Daoy (cell line): ENCODE measurements at places on chromosomes 11 and 22. TPM values are rescaled to one million over a fixed set of nuclear protein-coding genes. Genes with fewer than 3 reads are reported as not detected.

The NCF4 gene
- 0.23 and 1.7 TPM in 2 replicates for total RNA-seq

The DERL3 gene
- 0.24 and 0.57 TPM in 2 replicates for total RNA-seq

- DNase-seq, result no peak
These were observed 108.4 kb upstream of the SLC22A12 start for GRCh38 chr11:64482588-64482987.

- DNase-seq, result no peak
These were observed 1393.4 kb downstream of the BRD1 start for GRCh38 chr22:48434156-48434867.

DNA sequence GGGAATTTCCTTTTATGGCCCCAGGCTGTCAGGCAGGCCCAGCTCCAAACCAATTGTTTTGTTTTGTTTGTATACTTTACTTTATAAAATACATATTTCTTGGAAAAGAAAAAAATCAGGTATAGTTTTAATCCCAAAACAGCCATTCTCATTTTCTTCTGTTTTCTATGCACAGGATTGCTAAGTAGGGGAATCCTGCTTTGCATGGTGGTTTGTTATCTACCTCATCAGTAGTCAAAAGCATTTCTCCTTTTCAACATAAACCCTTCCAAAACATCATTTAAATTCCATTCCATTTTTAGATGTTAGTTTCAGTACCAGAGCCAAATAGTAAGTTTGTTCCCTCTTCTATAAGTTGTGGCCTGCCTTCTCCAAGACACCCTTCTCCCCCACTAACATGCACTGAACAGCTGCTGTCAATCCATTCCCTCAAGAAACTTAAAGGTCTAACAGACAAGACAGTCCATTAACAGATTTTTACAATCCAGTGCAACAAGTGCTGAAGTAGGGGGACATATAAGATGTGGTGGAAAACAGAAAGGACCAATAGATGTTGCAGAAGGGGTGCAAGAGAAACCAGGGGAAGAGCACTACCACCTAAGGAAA, 3.7 kb downstream of the ILK start:
- DNase-seq, result no peak

DNA sequence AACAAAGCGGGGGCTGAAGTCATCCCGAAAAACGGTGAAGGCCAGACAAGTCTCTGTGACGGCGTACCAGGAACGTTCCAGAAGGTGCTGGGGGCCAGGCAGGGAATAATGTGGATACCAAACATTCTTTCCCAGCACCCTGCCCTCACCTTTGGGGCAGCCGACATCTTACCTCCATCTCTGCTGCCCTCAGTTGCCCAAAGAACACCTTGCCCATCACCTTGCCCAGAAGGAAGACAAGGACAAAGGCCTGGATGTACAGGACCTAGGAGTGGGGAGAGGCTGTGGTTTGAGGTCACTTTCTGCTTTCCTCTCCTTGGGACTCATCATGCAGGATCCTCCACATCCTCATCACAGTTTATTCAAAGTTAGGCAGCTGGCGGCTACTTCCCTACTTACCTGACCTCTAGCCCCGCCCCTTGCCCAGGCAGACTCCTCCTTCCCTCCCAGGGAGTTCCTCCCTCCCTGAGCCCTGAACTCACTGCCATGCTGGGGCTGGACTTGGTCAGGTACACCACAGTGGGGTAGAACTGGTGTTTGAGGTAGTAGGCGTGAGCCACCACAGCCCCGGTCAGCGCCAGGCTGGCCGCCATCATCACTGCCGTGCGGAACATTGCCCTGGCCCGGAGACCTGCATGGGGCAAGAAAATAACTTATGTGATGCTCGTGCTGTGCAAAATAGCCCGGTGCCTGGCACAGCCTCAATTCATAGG, 1.2 kb downstream of the SYVN1 start:
- no peak for DNase-seq

DNA sequence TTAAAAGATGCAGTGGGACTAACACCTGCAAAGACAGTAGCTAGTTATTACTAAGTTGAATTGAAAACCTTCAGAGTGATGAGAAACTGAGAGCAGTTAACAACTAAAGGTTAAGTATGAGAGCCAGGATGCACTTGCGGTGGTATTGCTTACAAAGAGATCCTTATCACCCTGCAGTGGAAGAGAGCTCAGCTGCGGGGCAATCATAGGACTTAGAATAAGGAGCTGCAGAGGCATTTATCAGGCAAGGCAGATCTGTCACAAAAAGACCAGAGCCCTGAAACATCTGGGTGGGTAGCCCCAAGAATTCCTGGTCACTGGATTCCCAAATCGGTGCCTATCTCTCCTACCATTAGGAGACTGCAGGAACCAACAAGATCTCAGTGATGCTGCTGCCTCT, 34.3 kb upstream of the CFAP300 start:
- no peak for DNase-seq

DNA sequence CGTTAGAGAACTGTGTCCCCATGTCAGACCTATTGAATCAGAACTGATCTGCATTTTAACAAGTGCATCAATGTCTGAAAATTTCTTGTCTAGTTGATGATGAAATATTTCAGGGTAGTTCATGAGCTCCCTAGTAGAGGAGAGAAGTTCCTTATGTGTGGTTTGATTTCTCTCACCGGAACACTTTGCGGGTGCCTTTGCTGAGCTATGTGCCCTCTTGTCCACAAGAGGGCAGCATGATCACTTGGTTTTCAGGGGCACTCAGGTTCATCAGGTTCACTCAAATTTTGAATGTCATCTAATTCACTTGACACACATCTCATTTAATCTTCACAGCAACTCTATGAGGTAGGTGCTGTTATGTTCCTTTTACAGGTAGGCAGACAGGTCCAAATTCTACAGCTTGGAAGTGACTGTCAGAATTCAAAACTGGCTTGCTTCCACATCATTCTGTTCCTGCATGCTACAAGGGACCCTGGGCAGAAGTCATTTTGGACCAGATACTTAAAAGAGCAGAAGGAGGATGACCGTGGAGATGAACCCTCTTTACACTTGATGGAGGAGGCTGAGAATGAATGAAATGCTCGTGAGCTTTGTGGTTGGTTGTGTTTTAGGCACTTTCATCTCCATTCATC, 55.6 kb downstream of the P4HA3 start:
- peak; percentile 64 for DNase-seq

GRCh38 chr11:86775361-86775760, 25.0 kb upstream of the PRSS23 start:
- no peak for DNase-seq

DNA sequence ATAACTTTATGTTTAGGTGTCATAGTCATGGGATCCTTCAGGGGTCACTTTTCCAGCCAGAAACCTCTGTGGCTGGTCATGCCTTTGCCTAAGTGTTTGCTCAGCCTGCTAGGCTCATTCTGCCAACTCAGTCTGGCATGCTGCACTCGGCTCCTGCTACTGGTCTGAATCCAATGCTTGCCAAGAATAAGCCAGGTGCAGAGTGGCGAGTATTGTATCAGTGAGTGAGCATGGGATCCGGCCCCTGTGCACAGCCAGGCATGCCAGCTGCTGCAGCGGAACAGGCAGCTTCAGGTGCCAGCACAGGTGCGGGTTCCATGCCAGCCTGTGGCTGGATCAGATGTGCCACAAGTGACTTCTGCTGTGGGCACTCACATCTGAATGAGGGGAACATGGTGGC, 1269.3 kb upstream of the CNTN5 start:
- DNase-seq, result no peak

The IGHMBP2 gene
- 7.6 and 10.3 TPM in 2 replicates for total RNA-seq

DNA sequence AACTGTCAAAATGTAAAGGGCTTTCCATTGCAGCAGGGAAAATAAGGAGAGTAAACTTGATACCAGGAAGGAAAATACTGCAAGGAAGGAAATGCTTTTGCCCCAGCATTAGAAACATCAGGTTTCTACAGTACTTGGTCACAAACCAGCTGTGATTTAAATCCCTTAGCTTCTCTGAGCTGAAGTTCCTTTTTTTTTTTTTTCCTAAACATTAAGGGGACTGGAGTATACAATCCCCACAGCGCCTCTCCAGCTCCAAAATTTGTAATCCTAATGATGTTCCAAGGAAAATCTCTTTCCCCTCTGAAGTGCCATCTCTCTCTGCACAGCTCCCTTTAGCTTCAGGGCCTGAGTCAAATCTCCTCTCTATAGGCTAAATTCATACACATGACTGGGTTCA, 220.5 kb upstream of the PITPNB start:
- DNase-seq, result no peak

The FXYD2 gene
- 1.3 TPM in 1 of 2 replicates, not detected in the other for total RNA-seq

DNA sequence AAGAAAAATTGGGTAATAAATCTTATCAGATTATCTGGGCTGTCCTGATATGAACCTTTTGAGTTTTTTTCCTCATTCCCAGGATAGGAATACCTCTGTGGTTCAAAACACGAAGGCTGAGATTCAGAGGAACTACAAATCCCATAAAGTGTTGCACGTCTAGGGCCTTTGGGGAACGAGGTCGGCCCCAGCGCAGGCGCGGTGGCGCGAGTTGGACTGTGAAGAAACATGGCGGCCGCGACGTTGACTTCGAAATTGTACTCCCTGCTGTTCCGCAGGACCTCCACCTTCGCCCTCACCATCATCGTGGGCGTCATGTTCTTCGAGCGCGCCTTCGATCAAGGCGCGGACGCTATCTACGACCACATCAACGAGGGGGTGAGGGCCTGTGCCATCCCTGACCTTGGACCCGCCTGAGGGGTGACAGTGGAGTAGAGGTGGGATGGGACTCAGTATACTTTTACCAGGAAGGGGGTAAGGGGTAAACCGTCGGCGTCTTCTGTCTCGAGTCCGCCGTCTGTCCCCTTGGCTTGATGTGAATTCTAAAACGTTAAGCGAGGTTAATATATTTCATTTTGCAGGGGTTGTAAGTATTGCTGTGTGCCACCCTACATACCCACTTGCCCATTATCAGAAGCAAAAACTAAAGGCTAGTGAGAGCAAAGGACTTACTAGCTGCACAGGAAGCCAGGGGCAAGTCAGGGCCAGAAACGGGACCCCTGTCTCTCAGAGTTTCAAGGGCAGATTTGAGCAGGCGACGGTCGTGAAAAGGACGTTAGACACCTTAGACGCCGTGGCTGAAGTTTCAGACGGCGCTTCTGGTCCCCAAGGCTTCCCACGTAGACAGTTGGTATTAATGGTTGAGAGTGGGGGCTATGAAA, at the start of gene UQCR10:
UQCR10 (plus strand) TSS at position 199 of the 881 bp plus-strand sequence; CDS start at position 229, 30 bp downstream.
- DNase-seq, result peak; percentile 94

DNA sequence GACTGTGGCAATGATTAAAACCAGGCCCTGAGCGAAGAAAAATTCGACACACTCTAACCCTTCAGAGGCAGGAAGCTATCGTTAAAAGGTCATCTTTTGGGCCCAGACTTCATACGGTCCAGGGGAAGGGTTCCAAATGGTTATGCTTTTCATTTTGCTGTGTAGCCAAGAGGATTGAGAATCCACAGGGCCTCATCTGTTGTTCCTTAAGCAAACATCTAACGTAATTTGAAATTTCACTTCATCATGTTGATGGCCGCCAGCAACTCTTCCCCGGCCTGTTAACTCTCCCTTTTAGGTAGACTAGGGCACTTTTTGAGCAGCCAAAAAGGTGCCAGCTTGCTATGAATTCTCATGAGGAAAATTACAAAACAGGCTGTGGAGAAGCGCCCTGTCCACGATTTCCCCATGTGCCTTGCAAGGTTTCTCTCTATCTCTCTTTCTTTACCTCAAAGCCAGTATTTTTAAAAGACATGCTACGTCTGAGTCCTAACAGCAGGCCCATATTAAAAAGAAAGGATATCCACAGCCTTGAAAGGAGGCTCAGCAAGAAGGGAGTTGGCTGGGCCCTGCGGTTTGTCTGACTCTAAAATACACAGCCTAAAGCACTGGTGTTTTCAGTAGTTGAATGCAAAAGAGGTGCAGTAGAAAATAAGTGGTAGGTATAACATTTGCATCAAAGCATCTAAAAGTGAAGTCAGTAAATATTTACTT, 356.3 kb upstream of the NARS2 start:
- no peak for DNase-seq

GRCh38 chr11:18065572-18065971, 19.5 kb upstream of the TPH1 start:
- DNase-seq, result no peak

GRCh38 chr22:30332994-30333706, 6.4 kb upstream of the TBC1D10A start:
- DNase-seq, result no peak
